ENCODE measurements at places on chromosomes 4 and X.

- no peak for DNase-seq
These were observed 42.1 kb downstream of the RHOH start for GRCh38 chr4:40238700-40239548.

GRCh38 chrX:94831364-94831763 lies 1157.4 kb downstream of the FAM133A start:
- DNase-seq: no peak

GRCh38 chr4:53234669-53235068 lies 131.2 kb downstream of the SCFD2 start:
- DNase-seq: no peak

- no peak for DNase-seq
These were observed 951.2 kb upstream of the DIAPH2 start for GRCh38 chrX:95733426-95733825.

- DNase-seq: no peak
These were observed 30.8 kb downstream of the BLOC1S4 start for GRCh38 chr4:6746721-6747293.

GRCh38 chrX:9745417-9746115 lies 20.1 kb downstream of the GPR143 start:
- DNase-seq: peak; percentile 15
